ENCODE measurements at places on chromosomes 1 and 21. TPM values are rescaled to one million over a fixed set of nuclear protein-coding genes. Genes with fewer than 3 reads are reported as not detected.

ICOSLG gene
- total RNA-seq: 8.6 TPM

NCAM2 gene
- total RNA-seq: 1.8 TPM

GUCA2A gene
- total RNA-seq: 1.1 TPM

HNRNPCL2 gene
- not detected for total RNA-seq

PRMT6 gene
- total RNA-seq: 17.4 TPM

TNFRSF14 gene
- total RNA-seq: 231 TPM

SPRR2E gene
- not detected for total RNA-seq

SMCP gene
- total RNA-seq: not detected

ACTN2 gene
- total RNA-seq: 5.0 TPM

GRCh38 chr1:245458761-245459174 lies 304.0 kb downstream of the KIF26B start:
- no peak for DNase-seq

DNA sequence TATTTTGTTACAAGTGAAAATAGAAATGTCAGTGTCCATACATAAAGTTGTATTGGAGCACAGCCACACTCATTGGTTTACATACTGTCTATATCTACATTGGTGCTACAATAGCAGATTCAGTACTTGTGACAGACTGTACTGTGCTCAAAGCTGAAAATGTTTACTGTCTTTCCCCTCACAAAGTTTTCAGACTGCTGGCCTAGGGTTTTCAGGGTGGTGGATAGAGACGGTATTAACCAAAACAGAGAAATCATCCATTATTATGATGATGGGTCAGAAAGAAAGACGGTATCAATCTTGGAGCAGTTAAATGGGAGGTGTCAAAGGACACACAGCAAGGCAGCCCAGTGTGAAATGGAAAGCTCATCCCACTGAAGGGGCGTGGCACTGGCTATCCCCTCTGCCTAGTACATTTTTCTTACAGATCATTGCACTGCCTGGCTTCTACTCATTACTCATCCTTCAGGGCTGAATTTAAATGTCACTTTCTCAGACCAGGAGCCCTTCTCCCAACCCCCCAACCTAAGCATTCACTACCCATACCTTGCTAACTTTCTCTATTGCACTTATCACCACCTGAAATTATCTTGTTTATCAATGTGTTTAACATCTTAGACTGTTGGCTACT lies 10.2 kb downstream of the JAK1 start:
- DNase-seq: no peak

DNA sequence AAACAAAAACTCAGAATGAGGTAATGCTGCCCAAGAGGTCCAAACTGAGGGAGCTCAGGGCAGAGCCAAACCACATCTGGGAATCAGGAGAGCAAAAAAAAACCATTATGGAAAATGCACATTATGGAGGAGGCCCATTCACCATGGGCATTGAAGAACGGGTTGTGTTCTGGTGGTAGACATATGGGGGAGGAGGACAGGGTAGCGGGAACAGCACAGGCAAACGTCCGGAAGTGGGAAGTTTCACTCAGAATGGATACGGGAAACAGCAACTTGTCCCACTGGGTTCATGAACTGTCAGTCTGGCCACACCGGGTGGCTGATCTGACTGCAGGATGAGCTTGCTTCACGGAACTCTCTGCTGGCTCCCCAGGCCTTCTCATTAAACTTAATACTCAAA lies 139.7 kb downstream of the RRAGC start:
- no peak for DNase-seq

- no peak for DNase-seq
Observed at GRCh38 chr1:234969581-234970400, 158.8 kb downstream of the TOMM20 start.

DNA sequence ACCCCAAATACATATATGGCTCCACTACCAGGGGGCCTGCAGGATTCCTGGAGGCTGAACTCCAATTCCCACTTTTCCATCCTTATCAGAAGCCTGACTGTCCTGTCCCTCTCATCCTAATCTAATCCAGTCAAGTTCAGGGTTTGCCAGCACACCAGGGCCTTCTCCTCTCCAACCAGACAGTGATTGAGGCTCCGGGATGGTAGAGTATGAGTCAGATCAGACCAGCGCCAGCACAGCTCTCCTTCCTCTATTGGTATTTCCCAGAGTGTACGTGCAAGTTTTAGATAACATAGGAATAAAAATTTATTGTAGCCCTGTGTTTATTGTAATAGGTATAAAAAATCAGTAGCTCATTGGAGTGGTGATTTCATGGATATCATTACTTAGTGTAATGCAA lies 24.5 kb upstream of the RCSD1 start:
- no peak for DNase-seq

GRCh38 chr1:113255038-113255719 lies 135.1 kb upstream of the MAGI3 start:
- DNase-seq: peak; percentile 43

GRCh38 chr1:2258122-2258681 lies 30.1 kb downstream of the SKI start:
- no peak for DNase-seq

DNA sequence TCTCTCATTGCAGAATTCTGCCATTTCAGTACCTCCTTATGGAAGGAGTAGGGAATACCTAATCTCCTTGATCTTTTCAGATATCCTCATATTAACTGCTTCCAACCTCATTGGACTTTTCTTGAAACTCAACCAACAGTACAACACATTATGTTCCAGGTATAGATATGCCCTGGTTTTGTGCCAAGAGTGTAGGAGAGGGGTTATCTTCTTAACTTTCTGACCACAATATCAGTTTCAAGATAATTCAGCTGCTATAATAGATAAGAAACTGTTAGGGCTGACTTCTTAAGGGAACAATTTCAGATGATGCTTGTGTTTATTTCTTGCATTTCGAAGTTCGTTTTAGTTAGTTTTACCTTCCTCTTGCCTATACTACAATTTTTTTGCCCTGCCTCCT lies 2.1 kb upstream of the LPGAT1 start:
- DNase-seq: no peak

DNA sequence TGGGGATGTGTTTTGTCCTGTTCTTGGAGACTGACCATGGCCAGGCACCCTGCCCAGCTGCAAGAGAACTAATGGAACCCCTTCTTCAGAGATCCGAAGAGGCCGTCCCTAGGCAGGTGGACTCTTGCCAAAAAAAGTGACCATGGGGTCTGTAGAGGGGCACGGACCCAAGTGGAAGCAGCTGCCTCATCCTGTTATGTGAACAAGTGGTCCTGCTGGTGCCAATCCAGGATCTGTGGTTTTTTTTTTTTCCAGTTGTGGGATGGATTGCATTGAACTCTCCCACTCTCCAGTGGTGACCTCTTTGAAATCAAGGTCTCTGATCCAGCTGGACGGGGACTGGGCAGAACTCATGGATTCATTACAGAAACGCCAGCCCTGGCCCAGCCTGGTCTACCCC lies 71.2 kb downstream of the ARHGEF10L start:
- DNase-seq: no peak

GRCh38 chr1:159142391-159142663 lies 29.1 kb upstream of the CADM3 start:
- DNase-seq: no peak

DNA sequence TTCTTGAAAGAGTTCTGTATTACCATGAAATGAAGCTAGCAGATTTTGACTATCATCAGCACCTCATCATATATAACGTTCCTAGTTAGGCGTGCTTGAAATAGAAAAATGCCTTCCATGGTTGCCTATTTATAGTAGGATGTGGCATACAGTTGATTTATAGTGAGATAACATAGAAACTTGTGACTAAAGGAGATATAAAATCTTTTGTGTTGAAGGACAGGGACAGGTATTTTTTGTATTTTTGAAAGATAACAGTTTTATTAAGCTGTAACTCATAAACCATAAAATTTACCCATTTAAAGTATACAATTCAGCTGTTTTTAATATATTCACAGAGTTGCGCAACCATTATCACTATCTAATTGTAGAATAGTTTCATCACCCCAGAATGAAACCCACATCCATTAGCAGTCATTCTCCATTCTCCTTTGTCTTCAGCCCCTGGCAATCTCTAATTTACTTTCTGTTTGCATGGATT lies 19.3 kb downstream of the SPEN start:
- no peak for DNase-seq

- DNase-seq: no peak
Observed at GRCh38 chr1:43776043-43776761, 68.9 kb downstream of the ST3GAL3 start.

- peak; percentile 30 for DNase-seq
Observed at GRCh38 chr1:230382001-230382491, 44.1 kb downstream of the PGBD5 start.

DNA sequence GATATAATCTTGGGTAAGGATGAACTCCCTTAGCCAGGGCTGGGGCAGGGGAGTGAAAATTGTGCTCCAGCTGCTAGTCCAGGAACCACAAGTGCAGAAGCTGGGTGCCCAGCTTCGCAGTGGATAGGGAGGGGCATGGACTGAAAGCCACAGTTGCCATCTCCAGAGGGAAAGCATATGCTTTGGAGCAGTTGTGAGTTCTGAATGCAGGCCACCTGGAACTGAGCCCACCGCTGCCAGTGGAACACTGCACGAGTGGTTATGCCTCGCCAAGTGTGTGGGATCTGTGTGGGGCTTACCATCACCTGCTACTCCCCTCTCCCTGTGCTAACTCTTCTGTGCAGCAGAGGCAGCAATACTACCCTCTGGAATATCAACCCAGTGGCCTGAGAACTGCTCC lies 158.4 kb upstream of the DPT start:
- no peak for DNase-seq

DNA sequence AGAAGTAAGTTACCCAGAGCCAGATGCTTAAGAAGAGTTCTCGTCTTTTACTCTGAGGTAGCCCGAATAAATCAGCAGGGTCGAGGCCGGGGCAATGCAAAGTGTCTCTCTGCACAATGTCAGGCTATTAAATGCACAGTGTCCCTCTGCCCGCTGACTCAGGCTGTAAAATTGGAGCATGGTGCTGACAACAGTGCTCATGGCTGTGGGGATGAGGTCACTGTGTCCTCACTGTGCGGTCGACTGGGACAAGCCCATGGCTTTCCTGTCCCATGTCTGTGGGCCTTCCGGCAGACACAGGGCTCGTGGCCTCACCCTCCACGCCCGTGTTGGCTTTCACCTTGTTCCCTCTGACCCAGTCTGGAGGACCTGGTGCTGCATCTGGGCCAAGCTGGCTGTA lies 14.6 kb upstream of the SLC2A1 start:
- no peak for DNase-seq

GRCh38 chr1:33390542-33390941 lies 40.4 kb downstream of the PHC2 start:
- DNase-seq: no peak

GRCh38 chr1:93779540-93780165 lies 98.0 kb upstream of the BCAR3 start:
- DNase-seq: no peak

DNA sequence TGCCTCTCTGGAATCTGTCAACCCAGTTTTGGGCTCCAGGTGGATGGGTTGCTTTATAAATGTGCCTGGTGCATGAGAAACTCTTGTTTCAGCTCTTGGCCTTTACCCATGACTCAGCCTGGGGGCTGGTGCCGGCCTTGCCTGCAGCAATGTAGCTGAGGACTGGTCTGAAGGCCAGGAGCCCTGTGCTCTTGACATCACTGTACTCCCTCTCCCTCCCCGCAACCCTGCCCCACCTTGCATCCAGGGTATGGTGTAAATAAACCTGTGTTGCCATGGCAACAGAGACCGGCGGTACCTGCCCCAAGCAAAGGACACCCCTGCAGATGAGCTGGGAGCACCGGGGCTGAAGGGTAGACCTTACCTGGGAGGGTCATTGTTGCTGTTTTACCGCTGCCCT lies 13.3 kb downstream of the FAM151A start:
- no peak for DNase-seq

- DNase-seq: no peak
Observed at GRCh38 chr1:244050835-244051444, at the start of gene ZBTB18. TSS of gene ZBTB18 (plus strand) at chr1:244051283. CDS start at chr1:244051432, 149 bp downstream.

GRCh38 chr1:48869116-48869893 lies 92.6 kb upstream of the BEND5 start:
- DNase-seq: no peak

DNA sequence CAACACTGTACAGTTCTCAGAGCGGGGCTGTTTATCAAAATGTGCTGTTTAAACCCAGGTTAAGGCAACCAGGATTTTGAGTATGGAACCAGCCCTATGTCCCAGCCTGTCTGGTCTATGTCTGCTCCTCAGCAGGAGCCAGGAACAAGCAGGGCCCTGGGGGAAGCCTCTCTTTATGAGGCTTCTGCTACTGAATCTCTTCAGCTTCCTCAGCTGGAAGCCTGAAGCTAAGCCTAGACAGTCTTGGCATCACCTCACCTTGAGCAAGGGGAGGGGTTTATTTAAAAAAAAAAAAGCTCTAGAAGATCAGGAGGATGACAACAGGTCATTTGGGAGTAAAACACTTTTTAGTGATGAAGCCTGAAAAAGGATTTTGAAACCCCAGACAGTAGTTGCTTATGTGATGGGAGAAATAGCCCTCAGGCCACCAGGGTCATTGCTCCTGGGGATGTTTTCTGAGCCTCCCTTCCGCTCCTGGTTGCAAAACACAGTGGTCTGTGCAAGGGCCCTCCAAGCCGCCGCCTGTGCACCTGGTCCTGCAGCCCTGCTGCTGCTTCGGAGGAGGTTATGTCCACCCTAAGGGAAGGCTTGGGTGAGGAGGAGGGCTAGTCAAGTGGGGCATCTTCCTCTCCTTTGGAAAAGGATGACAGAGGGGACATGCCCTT lies 21.8 kb upstream of the GRHL3 start:
- DNase-seq: no peak

DNA sequence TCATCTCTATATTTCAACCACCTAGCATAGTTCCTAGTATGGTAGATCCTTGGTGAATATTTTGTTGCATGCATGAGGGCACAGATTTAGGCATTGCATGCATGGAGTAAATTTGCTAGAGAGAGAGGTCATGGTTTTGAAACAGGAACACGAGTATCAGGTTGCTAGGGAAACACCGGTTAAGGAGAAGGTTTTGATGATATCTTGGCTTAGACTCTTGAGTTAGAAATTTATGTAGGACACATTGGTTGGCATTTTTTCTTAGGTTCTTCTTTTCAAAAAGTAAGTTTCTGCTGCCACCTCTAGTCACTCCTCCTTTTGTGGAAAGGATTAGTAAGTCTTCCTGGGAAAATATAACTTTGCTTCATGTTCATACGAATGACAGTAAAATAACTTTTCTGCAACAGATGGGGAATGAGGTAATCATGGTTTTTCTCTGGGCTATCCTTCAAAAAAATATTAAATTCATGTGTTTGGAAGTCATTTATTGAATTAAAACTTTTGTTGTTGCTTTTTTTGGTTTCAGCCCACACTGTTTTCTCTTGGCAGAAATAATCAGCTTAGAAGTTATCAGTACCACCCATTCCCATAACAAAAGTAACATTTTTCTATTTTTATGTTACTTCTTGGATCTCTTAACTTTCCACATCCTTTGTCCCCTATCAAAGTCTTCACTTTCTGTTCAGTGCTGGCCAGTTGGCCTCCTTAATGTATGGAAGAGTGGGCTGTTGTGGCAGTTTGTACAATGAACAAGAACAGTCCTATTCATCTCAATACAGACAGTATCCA lies 97.3 kb downstream of the PLA2G4A start:
- no peak for DNase-seq

Measured in mucosa of gallbladder (tissue), 1 donor.